ENCODE measurements at places on chromosomes 13 and 19.

DNA sequence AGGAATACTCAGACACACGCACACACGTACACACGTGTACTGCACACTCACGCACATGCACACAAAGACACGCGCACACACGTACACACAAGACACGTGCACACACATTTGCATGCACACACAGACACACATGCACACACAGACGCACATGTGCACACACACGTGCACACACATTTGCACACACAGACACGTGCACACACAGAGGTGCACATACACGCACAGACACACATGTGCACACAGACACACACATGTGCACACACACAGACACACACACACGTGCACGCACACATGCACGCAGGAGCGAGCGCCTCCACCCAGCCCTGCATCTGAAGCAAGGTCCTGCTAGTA lies 81.1 kb downstream of the GADD45B start:
- no peak for DNase-seq

DNA sequence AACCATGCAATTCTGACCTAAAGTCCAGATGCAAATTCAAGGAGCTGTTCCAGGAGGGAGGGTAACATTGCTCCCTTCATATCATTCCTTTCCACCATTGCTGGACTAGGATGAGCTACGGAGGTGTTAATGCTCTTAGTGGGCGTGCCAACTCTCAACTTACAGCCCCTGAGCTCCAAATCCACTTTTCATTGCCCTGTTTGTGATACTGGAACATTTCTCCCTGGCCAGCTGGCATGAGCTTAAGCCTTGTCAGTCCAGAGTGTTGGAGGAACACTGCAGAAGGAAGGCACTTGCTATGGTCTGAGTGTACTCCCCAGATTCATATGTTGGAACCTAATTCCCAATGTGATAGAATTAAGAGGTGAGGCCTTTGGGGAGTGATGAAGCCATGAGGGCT lies 70.4 kb upstream of the FARP1 start:
- DNase-seq, result no peak

GRCh38 chr19:9538183-9539058 lies at the start of gene ZNF426:
Gene ZNF426, minus strand, starts transcription at chr19:9538645. Its CDS starts 2,413 bp downstream, at chr19:9536232.
- DNase-seq, result no peak

DNA sequence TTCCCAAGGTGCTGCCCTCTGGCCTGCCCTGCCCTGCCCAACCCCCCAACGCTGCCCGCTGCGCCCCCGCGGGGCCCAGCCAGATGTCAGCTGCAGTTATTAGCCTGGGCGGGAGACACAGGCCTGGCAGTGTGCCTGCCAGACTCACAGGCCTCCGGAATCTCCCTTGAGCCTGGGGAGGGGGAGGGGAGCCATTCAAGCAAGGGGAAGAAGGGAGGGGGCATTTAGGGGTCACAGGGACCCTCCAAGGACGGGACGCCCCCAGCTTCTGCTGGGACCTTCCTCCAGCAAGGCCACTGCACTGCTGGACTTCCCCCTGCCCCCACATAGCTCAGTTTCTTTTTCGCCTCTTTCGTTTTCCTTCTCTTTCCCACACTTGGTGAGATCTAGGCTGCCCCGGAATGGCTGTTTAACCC lies 2.6 kb upstream of the JUNB start:
- peak; percentile 78 for DNase-seq

- DNase-seq, result no peak
Measured at GRCh38 chr13:86142080-86142479, 342.9 kb upstream of the SLITRK6 start.

- peak; percentile 80 for DNase-seq
Measured at GRCh38 chr19:29942404-29943261, 594 bp downstream of the URI1 start.

DNA sequence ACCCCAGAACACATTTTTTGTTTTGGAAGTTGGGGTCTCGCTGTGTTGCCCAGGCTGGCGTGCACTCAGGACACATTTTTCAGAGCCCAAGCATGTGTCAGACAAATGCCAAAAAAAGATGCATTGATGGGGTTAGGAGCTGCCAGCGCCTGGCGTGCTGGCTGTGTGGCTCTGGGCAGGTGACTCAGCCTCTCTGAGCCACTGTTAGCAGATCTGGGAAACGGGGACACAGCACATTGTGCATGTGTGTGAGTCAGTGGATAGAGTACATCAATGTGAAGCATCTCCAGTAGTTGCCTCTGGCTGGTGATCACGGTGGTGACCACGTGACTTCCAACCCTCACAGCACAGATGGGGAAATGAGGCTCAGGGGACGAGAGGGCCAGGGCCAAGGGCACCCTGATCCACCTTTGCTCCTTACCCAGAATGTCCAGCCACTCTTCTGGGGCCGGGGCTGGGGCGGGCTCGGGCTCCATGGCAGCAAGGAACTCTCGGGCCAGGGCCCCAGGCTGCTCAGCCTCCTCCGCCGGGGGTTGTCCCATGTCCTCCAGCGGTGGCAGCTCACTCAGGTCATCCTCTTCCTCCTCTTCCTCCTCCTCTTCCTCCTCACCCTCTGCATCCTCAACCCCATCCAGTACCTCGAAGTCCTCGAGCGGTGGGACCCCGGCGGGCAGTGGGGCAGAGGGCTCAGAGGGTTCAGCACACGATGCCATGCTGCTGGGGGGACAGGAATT lies 1.9 kb downstream of the FKBP8 start:
- DNase-seq, result no peak

GRCh38 chr13:76106763-76107162 lies 470.6 kb downstream of the LMO7 start:
- no peak for DNase-seq

- DNase-seq, result no peak
Measured at GRCh38 chr13:93235258-93236015, 8.8 kb downstream of the GPC6 start.

DNA sequence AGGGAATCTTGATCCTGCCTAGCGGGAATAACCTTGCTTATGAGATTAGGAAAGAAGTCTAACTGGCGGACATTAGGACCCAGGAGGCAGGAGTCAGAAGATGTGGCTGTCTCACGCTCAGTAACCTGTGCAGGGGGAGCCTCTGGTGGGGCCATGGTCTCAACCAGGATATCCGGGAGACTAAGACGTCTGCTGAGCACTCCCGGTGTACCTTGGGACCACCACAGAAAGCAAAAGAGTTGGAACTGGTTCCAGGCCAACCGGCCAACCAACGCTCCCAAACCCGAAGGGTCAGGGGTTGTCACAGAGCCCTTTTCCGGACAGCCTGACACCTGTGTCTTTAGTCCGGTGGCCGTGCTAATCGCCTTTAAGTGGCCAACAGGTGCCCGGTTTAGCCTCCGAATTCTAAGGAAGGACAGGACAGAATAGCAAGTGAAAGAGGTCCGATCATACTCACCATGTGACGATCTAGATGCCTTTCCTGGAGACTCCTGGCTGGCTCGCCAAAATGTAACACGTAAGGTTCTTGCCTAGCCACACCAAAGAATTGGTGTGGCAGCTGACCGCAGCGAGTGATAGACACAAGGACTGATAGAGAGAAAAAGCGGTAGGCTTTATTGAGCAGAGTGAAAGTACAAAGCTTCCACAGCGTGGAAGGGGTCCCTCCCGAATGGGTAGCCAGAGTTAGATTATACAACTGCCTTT lies 103.9 kb upstream of the DIAPH3 start:
- DNase-seq, result no peak

Measured in NAMALWA (cell line).